Activated gamma-delta T cell treated with Interleukin-2 at 50 U/mL for 16 hours (primary cell): ENCODE measurements at places on chromosomes 6 and 20.

DNA sequence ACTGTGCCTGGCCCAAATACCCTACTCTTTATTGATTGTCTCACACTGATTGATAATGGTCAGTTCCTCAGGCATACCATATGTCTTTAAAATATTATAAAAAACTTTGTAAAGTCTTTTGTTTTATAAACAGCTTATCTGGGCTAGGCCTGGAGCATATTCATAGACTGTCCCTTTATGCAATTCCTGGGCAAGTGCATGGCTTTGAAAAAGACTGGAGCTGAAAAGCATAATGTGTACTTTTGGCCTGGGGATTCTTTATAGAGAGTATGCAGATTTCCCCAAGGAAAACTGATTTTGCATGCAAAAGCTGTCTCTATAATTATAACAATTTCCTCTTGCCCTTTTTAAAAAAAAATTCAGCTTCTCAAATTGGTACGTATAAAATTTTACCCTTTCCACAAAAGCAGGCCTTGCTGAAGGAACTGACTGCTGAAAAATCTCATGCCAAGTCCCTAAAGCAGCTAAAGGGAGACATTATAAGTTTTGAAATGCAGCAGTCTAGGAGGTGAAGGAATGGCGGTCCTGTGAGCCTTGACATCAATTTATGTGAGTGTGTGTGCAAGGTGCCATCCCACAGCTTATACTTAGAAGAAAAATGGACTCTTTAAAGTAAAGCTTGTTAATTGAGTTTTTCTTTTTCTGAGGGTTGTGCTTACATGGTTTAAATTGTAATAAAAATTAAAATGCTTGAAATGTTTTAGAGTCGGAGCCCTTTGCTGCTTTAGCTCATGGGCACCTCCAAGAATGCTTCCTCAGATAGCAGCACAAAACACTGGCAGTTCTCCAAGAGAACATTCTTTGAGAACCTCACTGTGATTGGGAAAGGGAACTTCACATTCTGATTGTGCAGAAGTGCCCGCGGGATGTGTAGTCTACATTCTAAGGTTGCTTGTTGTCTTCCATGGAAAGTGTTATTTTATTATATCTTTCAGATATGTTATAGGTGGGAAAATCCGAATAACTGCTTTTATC lies 43.9 kb downstream of the PLCB4 start:
- no peak for DNase-seq

- no peak for DNase-seq
Observed at GRCh38 chr6:150613269-150613668, 13.6 kb downstream of the PLEKHG1 start.

DNA sequence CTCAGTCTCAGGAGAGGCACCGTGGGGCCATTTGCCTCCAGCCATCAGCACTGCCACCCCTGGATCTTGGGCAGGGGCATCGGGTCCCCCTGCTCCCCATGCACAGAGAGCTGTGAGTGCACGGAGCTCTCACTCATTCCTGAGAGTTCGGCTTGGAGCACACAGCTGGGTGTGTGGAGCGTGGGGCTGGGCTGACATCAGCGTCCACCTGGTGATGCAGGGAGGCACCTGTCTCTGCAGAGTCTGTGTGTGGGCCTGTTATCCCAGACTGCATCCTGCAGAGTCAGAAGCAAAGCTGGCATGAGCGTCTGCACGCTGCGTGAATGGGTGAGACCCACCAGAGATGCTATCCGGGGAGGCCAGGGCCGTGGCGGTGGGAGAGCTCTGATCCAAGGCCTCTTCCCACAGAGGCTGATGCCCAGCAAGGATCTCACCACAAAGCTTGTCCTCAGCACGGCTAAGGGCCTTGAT lies 248.8 kb upstream of the AFDN start:
- DNase-seq, result no peak

DNA sequence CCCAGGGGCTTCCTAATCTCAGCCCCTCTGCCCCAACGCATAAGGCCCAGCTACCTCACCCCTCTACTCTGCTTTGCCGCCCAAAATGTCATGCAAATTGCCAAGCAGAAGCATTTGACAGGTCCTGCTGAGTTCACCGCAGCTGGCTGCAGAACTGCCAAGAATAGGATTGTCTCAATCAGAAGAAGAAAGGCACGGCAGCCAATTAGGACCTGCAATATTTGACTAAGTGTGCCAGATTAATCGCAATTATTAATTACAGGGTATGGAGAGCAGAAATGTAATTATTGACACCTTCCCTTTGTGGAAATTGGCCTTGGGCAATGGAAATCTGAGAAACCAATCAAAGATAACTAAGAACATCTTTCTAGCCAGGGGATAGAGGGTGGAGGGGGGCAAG lies 318.6 kb downstream of the LRFN2 start:
- DNase-seq, result no peak

DNA sequence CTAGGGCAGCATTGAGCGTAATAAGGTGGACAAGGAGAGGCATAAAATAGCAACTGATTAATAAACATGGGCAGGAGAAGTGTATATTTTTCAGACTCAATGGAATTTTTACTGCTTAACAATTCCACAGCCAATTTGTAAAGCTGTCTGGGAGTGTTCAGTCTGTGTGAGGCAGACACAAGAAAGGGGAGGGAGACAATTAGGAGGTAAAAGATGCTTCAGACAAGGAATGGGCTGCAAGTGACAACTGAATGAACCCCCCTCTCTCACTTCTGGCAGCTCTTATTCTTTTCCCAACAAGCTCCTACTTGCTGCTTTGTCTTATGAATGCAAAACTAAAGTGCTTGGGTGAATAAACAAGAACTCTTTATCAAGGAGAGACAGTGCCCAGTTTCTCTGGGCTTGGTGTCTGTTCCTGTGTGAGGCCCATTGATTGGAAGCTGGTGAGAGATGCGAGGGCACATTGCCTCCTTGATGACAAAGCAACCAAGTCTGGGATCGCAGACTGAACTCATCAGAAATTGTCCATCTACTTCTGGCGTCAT lies 575.3 kb downstream of the RNF144B start:
- DNase-seq, result no peak

- no peak for DNase-seq
Observed at GRCh38 chr6:142088858-142089216, 43.9 kb upstream of the GJE1 start.

DNA sequence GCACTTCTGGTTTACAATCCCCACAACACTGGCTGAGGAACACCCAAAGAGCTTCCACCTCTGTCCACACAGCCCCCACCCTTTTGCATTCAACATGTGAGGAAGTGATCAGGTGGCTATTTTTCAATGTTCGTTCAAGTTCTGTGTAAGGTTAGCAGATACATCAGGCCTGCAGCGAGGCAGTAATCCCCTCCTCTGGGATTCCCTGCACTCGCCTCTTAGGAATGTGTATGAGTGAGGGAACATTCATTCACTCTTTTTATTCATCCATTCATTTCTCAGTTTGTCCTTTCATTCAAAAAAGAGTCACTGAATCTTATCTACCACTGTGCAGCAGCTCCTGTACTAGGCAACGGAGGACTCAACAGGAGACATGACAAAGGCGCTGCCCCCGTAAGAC lies 236.4 kb upstream of the PRDM1 start:
- DNase-seq, result no peak

GRCh38 chr20:62603021-62603906 lies 39.0 kb upstream of the SLCO4A1 start:
- peak; percentile 59 for DNase-seq

- DNase-seq, result no peak
Observed at GRCh38 chr20:35334311-35335101, 42.3 kb upstream of the FAM83C start.

GRCh38 chr6:80145921-80146320 lies 39.5 kb downstream of the BCKDHB start:
- DNase-seq, result no peak

DNA sequence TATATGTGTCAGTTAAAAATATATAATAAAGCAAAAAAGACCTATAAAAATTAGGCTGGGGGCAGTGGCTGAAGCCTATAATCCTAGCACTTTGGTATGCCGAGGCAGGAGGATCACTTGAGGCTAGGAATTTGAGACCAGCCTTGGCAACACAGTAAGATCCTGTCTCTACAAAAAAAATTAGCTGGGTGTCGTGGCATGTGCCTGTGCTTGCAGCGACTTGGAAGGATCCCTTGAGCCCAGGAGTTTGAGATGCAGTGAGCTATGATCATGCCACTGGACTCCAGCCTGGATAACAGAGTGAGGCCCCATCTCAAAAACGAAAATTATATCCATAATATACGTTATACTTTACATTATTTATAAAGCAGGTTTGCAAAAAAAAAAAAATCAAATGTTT lies 20.7 kb downstream of the TRDN start:
- no peak for DNase-seq

- no peak for DNase-seq
Observed at GRCh38 chr6:138978229-138978628, 9.8 kb downstream of the REPS1 start.

DNA sequence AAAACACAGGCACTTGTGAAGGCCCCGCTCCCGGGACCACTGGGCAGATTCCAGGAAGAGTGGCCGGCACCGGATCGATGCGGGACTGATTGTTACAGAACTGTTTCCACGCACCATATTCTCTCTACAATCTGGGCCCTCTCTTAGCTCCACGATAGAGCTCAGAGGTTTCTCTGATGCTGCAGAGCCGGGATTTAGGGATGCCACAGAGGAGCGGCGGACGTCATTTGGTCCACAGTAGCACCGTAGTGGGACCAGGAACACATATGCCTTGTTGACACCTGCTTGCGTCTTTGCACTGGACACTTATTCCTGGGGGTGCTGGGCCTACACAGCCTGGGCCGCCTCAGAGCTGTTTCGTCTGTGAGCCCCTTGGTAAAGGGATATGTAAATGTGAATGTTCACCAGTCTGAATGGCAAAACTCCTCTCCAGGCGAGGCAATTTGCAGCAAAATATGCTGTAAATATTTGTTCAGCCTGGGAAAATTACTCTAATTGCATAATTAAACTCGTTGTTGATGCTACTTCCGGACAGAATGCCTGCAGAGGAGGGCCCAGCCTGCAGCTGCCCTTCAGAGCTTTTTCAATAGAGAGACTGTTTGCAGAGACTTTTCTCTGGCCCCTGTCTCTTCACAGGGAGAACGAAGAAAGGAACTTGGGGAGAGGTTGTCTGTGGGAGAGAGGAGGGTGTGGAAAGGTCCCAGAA lies 9.4 kb downstream of the PCK1 start:
- no peak for DNase-seq

DNA sequence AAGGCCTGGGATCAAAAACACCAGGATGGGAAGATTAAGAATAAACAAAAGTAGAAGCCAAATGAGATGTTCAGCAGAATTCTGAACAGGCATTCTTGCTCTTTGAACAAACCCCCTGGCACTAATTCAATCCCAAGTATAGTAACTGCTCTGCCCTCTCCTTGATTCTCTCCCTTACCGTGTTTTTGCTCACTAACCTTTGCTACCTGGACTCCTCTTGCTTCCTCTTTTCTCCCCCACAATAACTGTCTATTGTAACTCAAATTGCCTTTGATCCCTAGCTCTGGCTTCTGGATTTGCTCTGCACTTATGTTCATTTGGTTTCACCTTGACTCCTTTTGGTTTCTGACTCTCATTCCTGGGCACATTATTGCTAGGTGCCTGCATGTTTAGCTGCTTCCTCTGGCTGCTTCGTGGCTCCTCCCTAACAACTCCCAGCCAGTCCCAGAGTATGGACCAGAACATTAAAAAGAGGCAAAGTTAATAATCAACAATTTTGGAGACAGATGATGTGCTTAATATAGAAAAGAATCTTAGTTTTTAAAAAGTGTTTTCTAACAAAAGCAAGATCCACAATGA lies 65.4 kb upstream of the PHIP start:
- no peak for DNase-seq

- no peak for DNase-seq
Observed at GRCh38 chr20:43543138-43543537, 15.7 kb upstream of the SGK2 start.

DNA sequence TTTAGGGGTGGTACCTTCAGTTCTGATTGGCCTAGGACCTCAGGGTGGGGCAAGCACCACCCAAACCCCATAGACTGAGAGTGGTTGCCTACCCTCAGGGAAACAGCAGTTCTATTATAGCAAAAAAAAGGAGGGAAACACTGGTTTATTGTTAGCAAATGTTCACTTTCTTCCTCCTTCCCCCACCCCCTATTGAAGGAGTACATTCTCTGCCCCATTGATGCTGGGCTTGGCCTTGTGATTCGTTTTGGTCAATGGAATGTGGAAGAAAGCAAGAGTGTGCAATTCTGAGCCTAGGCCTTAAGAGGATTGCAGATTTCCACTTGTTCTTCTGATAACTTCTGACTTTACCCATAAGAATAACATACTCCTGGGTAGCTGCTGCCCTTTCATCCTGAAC lies 255.8 kb downstream of the NFATC2 start:
- DNase-seq, result no peak

- DNase-seq, result no peak
Observed at GRCh38 chr20:37528446-37529213, 954 bp upstream of the BLCAP start.

- DNase-seq, result no peak
Observed at GRCh38 chr6:63347599-63347998, 27.8 kb upstream of the LGSN start.

DNA sequence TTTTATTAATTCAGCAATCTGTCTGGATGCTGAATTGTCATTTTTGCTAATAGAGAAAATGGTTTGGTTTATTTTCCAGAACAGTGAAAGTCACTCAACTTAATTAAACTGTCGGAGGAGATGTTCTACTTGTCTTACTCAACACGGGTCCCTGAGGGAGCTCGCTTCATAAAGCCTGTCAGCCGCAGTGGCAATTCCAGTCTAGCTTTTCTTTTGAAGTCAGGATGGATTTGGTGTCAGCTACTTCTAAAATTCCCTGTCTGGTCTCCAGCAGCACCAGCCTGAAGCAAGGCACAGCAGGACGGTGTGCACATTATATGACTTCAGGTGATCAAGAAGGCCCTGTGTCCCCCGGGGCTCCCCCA lies 261.5 kb downstream of the SLC24A3 start:
- DNase-seq, result no peak

DNA sequence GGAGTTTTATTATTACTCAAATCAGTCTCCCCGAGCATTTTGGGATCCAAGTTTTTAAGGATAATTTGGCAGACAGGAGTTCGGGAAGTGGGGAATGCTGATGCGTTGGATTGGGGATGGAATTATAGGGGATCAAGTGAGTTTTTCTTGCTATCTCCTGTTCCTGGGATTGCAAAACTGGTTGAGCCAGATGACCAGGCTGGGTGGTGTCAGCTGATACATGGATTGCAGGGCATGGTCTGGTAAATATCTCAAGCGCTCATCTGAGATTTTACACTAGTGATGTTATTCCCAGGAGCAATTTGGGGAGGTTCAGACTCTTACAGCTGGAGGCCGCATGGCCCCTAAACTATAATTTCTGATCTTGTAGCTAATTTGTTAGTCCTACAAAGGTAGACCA lies 54.7 kb downstream of the ENPP1 start:
- no peak for DNase-seq

- DNase-seq, result no peak
Observed at GRCh38 chr6:106422534-106422933, 62.0 kb downstream of the CRYBG1 start.
